ENCODE measurements at places on chromosomes 5 and 9.

- no peak for DNase-seq
These were observed 291.1 kb upstream of the PDE4D start for GRCh38 chr5:60184606-60185005.

- DNase-seq, result no peak
These were observed 105.2 kb upstream of the IER5L start for GRCh38 chr9:129283291-129283691.

DNA sequence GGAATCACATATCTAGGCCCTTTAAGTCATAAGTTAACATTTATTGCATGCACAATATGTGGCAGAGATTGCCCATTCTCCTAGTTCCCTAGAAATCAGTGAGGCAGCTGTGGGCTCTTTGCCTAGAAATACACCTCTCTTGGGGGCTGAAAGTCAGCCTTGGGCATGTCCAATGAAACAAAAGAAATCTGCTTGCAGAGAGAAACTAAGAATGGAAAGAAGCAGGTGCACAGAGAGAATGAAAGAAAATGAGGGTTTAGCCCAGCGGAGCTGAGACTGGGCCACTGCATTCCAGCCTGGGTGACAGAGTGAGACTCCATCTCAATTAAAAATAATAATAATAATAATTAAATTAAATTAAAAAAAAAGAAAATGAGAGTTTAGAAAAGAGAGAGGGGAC lies 57.3 kb upstream of the DAB2 start:
- no peak for DNase-seq

DNA sequence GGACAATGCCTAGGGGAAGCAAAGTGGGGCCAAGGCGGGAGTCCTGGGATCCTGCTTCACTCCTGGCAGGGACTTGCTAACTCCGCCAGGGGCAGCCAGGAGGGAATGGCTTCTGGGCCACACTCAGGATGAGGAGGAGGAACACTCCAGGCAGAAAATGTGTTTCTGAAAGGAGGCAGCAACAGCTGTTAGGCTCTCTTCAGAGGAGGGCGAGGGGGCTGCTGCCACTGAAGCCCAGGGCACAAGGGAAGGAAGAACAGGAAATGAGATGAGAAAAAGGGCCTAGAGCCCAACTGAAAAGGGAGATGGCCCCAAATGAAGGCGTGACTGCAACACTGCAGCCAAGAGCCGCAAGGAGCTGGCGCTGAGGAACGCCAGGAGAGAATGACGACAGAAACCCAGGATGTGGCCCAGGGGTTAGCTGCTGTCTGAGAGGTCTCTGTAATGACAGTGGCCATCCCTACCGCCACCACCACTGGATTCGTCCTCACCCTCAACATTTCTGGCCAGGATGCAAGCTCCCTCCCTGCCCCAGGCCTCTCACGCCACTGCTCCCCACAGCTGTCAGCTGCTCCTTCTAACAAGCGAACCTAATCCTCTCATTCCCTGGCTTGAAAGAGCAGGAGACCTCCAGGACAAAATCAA lies 15.8 kb downstream of the PSMB7 start:
- no peak for DNase-seq

DNA sequence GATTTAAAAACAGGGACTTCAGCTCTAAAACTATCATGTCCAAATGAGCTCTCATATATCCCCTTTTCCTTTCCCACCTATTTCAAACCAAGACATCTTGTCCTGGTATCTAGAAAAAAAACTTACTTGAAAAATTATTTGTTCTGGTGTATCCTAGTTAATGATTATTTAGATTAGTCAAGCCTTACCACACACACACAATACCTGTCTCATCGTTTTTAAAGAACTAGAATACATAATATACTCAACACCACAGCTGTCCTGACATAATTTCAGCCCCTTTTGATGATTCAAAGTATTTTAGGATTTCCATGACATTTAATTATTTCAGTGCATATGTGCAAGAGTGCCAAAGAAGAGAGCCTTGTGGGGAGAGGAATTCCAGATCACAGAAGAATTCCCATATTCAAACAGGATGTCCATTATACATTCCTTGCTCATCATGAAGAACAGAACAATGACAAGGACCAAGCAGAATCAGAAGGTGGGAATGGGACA lies 233.7 kb downstream of the SMARCA2 start:
- DNase-seq, result no peak

DNA sequence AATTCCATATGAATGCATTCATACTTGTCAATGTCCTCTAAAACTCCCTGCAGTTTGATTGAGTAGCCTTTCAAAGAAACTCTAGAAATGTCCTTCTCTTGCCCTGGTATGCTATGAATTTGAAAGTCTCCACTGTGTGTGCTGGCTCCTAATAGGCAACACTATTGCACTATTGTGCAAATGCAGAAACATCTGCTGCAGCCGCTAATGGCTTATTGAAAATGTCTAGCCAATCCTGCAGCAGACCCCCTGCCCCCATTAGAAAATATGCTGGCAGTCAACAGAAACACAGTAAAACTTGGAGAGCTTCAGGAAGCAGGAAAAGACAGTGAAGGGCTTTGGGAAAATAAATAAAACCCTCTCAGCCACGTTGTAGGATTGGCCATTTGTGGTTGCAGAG lies 87.3 kb upstream of the GRAMD2B start:
- DNase-seq, result no peak

GRCh38 chr9:133876144-133876543 lies 116.0 kb downstream of the VAV2 start:
- DNase-seq, result no peak
